Right atrium auricular region (tissue), 2 donors: ENCODE measurements at places on chromosomes 5 and 9.

- no peak for DNase-seq
Measured at GRCh38 chr9:27183701-27184100, 74.7 kb downstream of the TEK start.

- DNase-seq, result no peak
Measured at GRCh38 chr5:124403281-124403680, 343.2 kb downstream of the ZNF608 start.

DNA sequence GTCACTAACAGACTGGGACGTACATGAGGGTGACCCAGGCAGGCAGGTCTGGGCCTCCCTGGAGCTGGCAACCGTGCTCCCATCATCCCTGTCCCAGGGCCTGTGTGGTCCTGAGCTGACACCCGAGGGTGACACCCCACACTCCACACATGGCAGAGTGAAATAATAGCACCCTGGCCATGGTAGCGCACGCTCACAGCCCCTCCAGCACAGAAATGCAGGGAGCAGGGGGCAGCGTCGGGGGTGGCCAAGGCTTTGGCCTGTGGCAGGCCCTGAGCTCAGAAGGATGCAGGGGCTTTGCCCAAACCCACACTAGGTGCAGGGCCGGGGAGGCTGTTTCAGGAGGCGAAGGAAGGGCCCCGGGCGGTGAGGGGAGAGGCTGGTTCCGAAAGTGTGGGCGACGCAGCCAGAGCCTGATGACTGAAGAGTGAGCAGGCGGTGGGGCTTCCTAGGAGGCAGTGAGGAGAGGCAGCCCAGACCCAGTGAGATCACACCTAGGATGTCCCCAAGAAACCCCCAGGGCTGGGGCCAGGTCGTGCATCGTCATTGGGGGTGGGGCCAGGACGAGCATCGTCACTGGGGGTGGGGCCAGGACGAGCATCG lies 12.9 kb downstream of the OR2V2 start:
- DNase-seq, result no peak

- no peak for DNase-seq
Measured at GRCh38 chr5:80481019-80481893, 6.6 kb upstream of the FAM151B start.

- no peak for DNase-seq
Measured at GRCh38 chr9:133835262-133835901, 97.2 kb upstream of the SARDH start.

DNA sequence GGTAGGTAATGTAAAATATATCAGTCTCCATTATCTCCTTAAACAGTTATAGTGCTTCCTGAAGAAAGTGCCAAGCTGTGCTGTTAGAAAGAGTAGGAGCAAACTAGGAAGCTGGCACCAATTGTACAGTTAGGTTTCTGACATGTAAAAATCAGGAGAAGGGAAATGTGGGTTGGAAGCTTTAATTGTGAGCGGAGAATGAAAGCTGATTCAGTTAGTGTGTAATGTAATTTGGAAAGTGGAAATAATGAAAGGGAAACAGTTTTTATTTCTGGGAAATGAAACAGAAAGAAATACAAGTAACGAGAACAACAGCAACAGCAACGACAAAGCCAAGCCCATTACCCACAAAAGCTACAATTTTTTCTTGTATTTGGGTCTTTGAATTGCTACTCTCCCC lies 48.8 kb upstream of the JAK2 start:
- no peak for DNase-seq

DNA sequence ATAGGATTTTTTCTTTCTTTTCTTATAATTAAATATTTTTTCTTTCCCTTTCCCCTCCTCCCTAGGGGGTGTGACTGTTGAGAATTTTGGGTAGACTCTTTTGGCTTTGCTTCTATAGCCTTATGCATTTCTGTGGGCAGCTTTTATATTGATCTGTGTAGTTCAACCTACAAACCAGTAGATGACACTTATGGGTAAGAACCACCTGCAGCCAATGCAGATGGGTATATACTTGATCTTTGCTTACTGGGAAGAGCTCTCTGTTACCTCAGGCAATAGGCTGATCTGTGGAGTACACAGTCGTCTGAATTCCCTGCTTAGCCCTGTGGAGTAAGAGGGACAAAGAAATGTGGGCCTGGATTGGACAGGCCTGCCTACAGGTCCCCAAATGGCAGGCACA lies 102.7 kb upstream of the STARD4 start:
- no peak for DNase-seq

DNA sequence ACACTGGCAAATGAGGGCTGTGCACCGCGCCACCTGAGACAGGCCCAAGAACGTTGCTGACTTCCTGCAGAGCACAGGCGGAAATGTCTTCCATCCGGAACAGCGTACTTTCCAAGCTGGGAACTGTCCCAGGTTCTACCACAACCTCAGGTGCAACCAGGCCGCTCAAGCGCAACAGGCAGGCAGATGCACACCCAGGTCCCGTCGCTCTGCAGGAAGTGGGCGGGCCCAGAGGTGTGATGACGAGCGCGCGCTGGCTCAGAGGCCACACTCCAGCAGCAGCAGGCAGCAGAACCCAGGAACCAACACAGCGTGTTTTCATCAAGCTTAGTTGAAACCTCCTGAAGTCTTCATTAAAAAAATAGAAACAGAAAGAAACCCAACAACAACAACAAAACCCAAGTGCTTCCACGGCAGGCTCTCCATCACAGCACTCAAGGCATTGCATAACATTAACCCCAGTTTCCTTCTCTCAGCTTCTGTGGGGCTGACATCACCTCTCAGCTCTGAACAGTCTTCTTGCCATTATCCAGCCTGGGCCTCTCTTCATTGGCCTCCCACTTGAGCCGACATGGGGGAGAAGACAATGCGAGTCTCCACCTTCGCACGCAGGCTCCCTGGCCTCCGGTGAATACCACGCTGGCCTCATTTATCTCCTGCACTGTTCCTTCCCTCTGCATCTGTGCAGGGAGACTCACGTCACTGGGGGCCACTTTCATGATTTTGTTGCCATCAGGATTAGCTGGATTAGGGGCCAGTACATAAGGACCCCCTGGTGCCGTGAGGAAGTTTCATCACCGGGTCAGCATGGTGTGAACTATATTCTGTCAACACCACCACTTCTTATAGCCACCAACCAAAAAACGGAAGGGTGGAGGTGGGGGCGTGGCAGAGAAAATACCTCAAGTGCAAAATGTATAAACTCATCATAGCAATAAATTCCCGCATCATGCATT lies 22.1 kb downstream of the PTCH1 start:
- DNase-seq, result no peak

GRCh38 chr9:3118081-3118480 lies 274.2 kb upstream of the PUM3 start:
- no peak for DNase-seq

DNA sequence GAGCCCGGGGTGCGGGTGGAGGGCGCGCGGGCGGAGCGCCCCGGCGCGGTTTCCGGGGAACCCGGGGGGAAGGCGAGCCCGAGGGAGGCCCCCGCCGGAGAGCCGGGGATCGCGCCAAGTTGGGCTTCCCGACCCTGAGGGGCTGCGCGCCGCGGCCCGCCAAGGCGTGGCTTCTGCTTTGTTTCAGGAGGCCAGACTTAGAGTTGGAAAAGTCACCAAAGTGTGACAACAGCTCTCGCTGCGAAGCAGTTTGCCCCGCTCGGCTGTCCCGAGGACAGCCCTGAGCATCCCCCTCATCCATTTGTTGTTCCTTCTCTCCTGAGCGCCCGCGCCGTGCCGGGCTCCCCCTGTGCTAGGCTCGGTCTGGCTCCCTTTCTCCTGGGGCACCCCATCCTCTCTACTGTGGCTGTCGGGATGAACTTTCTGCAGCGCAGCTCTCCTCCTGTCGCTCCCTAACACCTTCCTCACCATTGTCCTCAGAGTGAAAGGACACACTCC lies 410 bp downstream of the GLIPR2 start:
- DNase-seq, result no peak

DNA sequence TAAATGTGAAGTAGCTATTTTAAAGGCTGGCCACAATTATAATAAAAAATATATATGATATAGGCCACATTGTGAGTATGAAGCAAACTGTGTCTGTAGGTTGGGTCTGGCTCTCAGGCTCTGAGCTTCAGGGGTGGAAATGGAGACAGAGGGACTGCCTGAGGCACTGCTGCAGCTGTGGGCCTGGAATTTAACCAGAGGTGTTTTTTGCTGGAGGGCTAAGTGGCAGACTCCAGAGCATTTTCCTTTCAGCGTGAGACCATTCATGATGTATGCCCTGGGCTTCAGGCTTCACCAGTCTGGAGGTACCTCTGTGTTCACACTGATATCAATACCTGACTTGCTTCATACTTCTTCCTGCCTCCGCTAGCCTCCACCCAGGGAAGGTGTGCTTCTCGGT lies 64.9 kb upstream of the IL12B start:
- no peak for DNase-seq

DNA sequence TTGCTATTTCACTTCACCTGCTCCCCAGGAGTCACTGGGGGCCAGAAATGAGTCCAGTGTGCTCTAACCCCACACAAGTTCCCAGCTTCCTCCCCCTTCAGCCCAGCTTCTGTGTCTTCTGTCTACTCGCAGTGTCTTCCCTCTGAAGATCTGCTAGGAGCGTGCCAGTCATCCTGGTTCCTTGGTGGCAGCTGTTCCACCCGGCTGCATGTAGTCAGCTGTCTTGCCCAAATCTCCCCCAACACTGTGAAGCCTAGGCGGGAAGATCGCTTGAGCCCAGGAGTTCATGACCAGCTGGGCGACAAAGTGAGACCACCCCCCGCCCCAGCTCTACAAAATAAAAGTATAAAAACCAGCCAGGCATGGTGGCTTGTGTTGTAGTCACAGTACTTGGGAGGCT lies 154.0 kb downstream of the GDNF start:
- no peak for DNase-seq

DNA sequence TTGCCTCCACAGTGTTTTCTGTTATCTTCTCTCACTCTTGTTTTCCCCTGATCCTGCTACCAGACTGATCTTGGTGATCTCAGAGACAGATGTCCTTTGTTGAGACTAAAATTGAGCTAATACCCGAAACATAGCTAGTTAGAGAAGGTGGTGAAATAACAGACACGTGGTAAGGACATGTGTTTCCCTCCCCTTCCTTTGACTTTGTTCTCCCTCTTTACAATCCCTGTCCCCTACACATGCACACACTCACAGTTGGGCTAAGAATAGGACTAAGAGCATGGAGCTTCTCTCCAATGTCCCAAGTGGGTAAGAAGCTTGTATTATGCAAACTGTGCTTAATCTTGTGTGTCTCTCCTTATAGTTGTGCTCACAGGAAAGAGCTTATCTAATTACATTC lies 1603.0 kb upstream of the C9orf72 start:
- no peak for DNase-seq

- no peak for DNase-seq
Measured at GRCh38 chr5:39730006-39730405, 305.2 kb upstream of the DAB2 start.

DNA sequence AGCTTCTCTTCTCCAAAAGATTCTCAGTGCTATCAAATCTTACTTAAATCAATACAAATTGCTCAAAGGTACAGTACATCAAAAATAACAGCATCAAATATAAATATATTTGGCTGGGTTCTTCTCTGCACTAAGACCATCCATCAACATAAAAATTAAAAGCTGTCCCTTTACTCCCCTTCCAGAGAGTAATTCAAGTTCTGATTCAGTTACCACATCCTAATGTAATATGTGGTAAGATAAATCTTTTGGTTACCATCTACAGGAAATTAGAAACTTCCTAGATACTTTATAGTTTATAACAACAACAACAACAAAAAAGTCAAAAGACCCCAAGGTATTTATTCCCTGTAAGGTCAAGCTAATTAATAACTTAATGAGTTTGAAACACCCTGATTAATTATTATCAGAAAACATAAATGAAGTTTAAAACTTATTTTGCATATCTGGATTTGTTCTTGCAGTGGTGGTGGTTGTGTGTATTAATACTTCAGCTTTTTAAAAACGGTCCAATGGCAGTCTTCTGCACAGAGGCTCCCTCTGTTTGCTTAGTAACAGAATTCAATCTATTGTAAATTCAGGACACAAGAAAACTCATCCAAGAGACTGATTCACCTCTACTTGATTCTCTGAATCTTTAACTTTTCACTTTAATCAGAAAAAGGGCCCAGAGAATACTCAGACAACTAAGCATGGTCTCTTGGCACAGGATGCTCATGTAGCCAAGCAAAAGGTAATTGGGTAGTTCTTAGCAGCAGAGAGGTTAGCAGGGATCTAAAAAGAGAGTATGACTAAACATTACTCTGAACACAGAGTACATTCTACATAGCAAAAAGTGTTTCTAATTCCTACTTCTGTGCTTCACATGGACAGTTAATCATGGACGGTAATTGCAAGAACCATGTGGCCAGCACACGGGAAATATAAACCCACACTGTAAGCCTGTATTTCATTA lies 20.1 kb downstream of the DIAPH1 start:
- DNase-seq, result no peak

DNA sequence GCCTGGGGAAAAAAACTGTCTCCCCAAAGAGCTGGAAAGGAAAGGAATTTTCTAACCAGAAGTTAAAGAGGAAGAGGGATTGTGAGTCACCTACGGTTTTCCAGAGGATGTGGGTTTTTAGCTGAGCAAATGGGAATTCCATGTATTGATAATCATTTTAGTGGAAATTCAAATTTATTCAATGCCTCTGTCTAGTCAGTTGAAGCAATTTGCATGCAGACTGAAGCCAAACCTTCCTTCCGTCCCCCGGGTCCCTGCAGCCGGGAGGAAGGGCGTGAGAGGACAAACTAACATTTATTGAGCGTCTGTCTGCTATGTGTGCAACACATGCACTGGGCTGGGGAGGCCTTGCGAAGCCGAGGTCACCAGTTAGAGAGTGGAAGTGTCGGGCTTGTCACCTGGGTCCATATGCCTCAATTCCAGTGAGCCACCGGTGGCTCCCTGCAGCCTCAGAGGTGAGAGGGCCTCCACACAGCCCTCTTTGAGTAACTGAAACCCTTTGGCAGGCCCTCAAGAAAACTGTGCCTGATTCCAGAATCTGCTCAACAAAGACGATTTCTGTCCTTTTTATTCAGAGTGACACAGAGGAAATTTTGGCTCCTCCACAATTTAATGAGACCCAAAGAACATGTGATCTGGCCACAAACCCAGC lies 70.3 kb downstream of the COL27A1 start:
- DNase-seq, result no peak
